CD4-positive, alpha-beta T cell treated with Interferon alpha-2 for 1 hour (primary cell): ENCODE measurements at places on chromosomes 1 and 21.

GRCh38 chr1:3942416-3943122 is 42.5 kb upstream of the C1orf174 start:
- no peak for DNase-seq

- DNase-seq: no peak
Measured at GRCh38 chr1:230857822-230858221, 10.5 kb downstream of the C1orf198 start.

DNA sequence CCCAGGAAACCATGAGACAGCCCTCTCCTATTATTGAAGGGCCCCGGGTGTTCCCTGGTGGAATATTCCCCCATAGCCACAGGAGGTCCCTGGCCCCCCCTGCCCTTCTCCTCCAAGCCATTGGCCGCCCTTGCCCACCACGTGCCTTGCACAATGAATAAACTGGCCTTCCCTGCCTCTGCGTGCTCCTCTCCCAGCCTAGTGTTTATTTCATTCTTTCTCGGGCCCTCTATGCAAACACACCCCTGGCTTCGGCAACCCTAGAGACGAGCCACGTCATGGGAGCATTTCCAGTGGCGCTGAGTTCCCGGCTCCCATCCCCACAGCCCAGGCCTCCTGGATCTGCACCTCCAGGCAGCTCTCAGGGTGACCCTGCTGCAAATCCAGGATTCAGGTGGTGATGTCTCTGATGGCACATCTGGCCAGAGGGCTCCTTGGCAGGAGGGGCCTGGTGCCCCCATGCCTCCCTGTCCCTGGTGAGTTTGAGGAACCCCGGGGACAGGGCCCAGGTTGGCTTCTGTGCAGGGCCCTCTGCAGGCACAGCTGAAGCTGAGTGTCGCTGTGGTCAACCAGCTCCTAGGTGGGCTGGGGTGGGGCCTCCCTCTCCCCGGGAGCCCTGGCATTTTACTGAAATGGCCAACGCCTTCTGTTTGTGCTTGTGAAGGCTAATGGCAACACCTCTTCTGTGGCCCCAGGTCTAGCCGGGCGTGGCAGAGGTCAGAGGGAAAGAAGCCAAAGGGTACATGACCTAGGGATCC is 6.2 kb downstream of the KRTAP10-12 start:
- DNase-seq: no peak

DNA sequence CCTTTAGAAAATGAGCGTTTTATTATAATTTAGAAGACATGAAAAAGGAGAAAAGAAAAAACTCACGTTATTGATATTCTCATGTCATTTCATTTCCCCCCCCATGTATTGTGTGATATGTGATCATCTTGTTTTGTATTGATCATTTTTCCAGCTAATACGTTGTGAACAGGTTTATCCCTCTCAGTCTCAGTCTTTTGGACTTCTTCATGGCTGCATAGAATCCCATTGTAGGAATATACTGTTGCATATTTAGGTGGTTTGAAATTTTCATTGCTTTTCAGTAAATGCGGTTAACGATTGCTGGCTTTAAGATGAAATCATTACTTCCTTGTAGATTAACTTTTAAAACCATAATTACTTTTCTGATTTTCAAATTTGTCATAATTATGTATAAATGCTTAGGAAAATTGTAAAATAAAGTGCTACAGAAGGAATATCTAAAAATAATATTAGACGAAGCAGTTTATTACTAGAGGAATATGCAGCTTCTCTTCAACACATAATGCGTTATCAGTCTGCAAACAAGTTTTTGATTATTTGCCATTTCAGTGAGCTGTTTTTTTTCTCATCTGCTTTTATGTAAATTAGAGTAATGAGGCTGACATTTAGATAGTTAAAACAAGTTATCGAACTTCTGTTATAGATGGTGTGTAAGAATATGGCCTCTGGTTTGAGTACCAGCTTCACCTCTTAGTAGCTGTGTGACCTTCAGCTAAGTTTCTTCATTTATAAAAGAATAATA is 1.8 kb downstream of the SON start:
- no peak for DNase-seq

DNA sequence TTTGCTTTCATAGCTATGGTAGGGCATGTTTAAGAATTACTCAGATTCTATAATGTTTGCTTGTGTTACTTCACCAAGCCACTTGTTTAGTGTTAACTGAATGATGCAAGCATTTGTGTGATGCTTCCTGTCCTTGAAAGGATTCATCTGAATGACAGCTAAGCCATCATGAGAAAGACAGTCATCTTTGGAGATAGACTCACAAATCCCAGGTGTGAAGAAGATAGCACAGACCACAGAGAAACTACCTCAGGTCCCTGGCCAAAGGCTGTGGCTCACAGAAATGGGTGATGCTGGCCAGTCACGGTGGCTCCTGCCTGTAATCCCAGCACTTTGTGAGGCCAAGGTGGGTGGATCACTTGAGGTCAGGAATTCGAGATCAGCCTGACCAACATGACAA is 321.4 kb downstream of the DPYD start:
- DNase-seq: no peak

- no peak for DNase-seq
Measured at GRCh38 chr1:24724345-24725208, 20.7 kb upstream of the CLIC4 start.
